ENCODE measurements at places on chromosomes 2 and 18.

DNA sequence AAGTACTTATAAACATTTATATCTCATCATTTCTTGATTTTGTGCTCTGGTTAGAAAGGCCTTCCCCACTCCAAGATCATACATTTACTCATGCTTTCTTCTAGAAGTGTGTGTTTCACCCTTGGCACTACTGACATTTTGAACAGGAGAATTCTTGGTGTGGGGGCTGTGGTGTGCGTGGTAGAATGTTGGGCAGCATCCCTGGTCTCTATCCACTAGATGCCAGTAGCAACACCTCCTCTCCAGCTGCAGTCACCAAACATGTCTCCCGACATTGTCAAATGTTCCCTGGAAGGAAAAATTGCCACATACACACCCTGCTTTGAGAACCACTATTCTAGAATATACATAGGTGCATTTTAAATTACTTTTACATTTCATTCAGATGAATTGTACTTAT lies 8.7 kb upstream of the TGIF1 start:
- DNase-seq, result no peak

DNA sequence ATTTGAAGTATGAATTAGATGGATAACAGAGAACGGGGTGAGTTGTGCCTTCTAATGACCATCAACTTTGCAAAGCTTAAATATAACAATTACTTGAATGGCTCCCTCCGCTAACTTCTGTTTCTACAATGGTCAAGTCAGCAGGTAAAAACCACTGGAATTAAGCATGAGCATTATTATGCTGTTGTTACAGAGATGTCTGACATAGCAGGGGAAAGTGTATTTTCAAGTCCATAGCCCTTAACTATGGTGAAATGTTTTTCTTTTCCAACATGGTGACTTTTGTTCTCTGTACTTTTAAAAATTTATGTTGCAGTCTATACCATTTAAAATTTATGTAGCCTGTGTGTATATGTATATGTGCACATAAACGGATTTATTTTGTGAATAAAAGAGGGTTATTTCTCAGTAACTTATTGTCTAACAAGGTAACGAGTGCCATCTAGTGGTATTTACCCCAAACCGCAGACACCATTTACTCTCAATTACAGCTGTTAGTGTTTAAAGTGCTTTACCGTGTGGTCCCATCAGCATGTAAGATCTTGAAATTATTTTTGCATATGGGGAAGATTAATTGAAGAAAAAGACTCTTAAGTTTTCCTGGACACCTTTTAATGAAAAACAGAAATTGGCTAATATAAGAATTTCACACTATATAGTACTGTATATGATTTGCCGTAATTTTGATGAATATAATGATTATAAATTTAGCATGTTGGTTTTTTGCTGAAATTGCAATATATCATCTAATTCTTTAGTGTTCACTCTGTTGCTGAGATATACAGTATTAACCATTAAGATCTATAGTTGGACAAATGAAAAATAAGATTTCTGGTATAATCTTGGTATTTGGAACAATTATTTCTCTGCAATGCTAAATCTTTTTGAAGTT lies 78.2 kb downstream of the UBE2E3 start:
- DNase-seq, result peak; percentile 17

- no peak for DNase-seq
Observed at GRCh38 chr2:122186761-122187222, 431.3 kb downstream of the TSN start.

- DNase-seq, result no peak
Observed at GRCh38 chr2:217438136-217438535, 564.7 kb downstream of the TNS1 start.

- no peak for DNase-seq
Observed at GRCh38 chr2:8197825-8198224, 484.0 kb upstream of the ID2 start.

GRCh38 chr2:71417300-71418202 lies 35.8 kb upstream of the DYSF start:
- DNase-seq, result peak; percentile 14

DNA sequence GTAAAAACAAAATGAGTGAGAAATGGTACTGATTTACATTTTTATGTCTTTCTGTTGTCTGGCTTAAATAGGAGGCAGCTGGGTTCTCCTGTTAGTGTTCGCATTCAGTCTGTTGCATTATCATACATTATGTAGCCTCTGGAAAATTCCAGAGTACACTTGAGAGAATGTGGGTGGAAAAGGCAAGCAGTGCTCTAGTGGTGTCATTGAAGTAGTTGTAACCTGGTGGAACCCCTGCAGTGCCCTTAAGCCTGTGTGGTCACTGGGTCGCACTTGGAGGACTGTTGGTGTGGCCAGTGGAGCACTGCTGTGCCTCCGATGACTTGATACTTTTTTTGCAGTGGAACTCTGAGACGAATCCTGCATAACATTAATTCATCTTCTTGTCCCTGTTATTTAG lies 52.4 kb downstream of the USP14 start:
- DNase-seq, result no peak

- no peak for DNase-seq
Observed at GRCh38 chr2:199692489-199692888, 158.5 kb downstream of the FTCDNL1 start.

DNA sequence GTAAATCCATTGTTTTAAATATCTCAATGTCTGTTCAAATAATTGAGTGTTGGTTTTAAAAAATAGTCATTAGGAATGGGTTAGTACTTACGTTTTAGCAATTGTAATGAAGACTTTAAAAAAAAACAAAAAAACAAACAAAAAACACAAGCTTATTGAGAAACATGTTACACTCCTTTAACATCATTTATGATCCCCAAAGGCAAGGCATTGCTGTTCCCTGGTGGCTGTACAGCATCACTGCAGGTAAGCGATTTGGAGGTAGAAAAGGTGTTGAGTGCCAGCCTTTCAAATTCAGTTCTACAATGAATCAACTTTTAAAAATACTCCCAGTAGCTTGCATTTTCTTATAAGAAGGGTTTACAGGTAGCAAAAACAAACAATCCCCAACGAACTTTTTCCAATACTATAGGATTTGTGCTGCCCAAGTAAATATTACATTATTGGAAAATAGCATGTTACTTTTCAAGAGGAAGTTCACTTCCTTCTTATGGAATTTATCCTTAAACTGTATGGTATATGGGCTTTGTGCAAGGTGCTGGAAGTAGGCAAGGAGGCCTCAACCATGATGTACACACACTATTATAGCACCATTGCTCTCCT lies 27.5 kb downstream of the CNRIP1 start:
- DNase-seq, result peak; percentile 30

- no peak for DNase-seq
Observed at GRCh38 chr2:175872721-175873120, 129.3 kb downstream of the LNPK start.

- DNase-seq, result peak; percentile 66
Observed at GRCh38 chr2:27262379-27263286, at the start of gene SLC30A3. Gene SLC30A3 (minus strand): TSS chr2:27263047. CDS start chr2:27262906, 141 bp downstream.

- DNase-seq, result no peak
Observed at GRCh38 chr2:25417715-25418369, 76.1 kb upstream of the DNMT3A start.

DNA sequence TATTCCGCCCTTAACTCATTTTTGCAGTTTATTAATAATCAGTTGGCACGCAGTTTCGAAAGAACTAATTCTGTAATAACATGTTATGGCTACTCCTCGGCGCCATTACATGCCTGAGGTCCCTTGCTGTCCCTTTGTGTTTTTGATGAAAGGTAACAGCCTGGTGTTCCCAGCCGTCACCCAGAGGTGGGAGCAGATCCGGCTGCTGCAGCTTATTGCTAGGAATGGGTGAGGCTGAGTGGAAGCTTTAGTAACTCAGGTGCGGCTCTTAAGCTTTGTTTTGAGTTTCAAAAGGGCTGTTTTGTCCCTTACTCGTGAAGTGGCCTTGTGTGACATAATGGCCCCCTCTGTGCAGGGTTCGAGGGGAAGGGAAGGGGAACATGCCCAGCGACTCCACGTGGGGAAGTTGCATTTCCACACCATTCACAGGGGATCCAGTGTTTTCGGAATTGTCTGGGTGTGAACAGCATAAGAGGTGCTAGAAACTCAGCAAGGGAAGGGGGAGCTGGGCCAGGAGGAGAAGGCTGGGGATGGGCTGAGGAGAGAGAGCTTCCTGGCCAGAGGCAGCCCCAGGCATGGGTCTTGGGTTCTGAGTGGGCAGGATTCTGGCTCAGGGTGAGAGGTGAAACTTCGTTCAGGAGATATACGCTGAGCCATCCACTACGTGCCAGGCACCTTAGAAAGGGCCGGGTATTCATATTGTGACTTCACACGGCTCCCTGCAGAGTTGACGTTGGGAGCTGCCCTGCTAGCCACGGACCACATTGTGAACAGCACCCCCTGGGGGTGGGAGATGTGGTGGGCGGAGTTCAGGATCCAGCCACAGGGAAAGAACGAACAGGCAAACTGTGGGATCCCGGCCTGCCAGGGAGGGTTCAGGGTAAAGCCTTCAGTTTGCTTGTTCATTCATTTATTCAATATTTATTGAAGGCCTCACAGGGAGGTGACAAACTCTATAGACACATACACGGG lies 84.4 kb downstream of the TGOLN2 start:
- DNase-seq, result no peak

GRCh38 chr18:37430357-37431076 lies 135.1 kb downstream of the CELF4 start:
- no peak for DNase-seq

GRCh38 chr2:189751080-189751658 lies 11.4 kb downstream of the OSGEPL1 start:
- DNase-seq, result peak; percentile 47

DNA sequence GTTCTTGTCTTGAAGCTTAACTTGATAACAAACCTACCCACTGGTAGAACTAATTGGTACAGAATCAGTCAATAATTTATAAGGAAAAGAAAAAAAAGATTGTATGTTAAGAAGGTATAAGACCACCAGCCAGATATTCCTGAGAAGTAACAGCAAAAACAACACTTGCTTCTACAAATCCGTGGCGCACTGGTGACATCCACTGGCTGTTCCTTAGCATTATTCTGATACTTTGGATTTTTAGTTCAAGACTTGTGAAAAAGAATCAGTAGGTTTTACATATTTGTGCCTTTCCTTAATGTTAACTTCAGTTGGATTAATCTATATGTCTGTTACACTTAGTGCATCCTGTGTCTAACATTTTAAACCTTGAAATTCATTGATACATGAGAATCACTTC lies 141.8 kb downstream of the GRB14 start:
- DNase-seq, result no peak

GRCh38 chr2:128790541-128791001 lies 471.9 kb upstream of the HS6ST1 start:
- no peak for DNase-seq

GRCh38 chr18:3879114-3879835 lies 429.3 kb downstream of the TGIF1 start:
- no peak for DNase-seq

Data from SW 1271 (cell line).